Sigmoid colon (tissue), 7 donors: ENCODE measurements at places on chromosomes 6 and 20. TPM values are rescaled to one million over a fixed set of nuclear protein-coding genes. Genes with fewer than 3 reads are reported as not detected.

- DNase-seq, result no peak
These were observed 685.7 kb downstream of the BCKDHB start for GRCh38 chr6:80792151-80792550.

GRCh38 chr6:53281518-53282215 is 67.1 kb downstream of the ELOVL5 start:
- no peak for DNase-seq

GRCh38 chr20:58590679-58591473 is 60.2 kb upstream of the STX16 start:
- no peak for DNase-seq

GRCh38 chr6:161038229-161039031 is 46.9 kb downstream of the MAP3K4 start:
- DNase-seq, result peak; percentile 90

DNA sequence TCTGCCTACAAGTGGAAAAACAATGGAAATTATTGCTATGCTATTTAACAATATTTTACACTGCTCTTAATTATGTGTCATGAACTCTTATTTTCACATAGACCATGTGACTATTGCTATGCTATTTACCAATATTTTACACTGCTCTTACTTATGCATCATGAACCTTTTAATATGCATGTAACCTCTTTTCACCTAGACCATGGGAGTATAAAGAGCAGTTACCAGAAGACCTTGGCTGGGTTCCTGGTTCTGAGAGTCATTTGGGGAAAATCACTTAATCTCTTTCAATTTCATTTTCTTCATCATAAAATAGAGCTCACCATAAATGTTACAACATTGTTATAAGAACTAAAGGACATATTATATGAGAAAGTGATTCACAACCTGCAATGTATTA is 223.8 kb upstream of the RNF217 start:
- DNase-seq, result no peak

GRCh38 chr6:12751694-12752325 is 35.2 kb downstream of the PHACTR1 start:
- no peak for DNase-seq

GRCh38 chr6:35581633-35582032 is 68.9 kb upstream of the TULP1 start:
- no peak for DNase-seq

- DNase-seq, result peak; percentile 98
These were observed 85.7 kb downstream of the NFATC2 start for GRCh38 chr20:51456511-51457509.

DNA sequence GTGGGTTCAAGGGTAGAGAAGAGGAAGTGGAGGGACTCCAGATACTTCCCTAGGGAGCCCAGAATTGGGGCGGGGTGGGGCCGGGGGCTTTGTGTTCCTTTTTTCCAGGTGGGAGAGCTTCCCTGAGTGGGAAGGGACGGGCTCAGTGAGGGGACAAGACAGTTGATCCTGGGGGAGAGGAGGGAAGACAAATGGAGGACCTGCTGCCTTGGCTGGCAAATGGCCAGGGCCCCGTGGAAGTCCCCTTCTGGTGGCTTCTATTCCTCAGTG is 2.6 kb downstream of the CTSZ start:
- peak; percentile 80 for DNase-seq

- DNase-seq, result peak; percentile 75
These were observed 434.5 kb downstream of the HDGFL1 start for GRCh38 chr6:23003671-23004467.

- no peak for DNase-seq
These were observed 250.8 kb upstream of the PRDM1 start for GRCh38 chr6:105835373-105835772.

DNA sequence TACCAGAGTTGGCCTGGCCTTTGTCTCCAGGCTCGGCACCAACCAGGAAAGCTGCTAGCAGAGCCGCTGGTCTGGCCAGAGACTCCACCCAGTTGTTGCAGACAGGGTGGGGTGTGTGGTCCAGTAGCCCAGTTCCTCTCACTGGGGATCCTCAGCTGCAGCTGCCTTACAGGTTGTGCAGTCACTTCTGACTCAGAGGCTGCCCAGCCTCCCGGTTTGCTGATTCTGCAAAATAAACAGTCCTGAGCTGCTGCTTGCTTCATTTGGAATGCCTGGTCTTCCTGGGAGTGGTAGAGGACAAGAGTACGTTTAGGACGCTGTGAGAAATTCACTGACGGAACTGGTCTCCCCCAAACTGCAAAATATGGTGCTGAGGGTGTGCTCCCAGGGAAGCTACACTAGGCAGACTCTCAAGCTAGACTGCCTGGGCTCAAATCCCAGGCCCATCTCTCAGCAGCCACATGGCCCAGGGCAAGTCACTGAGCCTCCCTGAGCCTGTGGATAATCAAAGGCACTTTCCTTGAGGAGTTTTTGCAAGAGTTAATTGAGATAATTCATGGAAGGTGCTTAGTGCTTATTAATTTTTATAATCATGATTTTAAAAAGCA is 246.1 kb downstream of the TFAP2C start:
- peak; percentile 69 for DNase-seq

GRCh38 chr6:23106951-23107350 is 537.6 kb downstream of the HDGFL1 start:
- DNase-seq, result no peak

DNA sequence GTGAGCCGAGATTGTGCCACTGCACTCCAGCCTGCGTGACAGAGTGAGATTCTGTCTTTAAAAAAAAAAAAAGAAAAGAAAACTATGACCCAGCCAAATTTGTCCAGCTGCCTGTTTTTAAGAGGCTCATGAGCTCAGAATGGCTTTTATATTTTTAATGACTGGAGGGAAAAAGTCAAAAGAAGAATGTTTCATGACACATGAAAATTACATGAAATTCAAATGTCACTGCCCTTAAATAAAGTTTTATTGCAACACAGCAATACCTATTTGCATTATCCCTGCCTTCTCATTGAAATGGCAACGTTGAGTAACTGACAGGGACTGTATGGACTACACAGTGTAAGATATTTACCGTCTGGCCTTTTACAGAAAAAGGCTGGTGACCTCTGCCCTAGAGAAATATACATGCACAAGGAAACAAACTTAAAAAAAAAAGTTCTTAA is 11.4 kb downstream of the SENP6 start:
- no peak for DNase-seq

DNA sequence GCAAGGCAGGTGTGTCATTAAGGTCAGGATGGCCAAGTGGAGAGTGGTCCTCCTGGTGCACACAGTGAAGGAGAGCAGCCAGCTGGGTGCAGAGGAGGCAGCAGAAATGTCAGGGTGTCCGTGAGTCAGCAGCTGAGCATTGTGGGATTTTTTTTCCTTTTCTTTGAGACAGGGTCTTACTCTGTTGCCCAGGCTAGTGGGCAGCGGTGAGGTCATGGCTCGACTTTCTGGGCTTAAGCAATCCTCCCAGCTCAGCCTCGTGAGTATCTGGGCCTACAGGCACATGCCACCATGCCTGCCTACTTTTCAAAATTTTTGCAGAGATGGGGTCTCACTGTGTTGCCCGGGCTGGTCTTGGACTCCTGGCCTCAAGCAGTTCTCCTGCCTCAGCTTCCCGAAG is 16.0 kb downstream of the ARID1B start:
- no peak for DNase-seq

GRCh38 chr6:134676307-134677281 is 273.3 kb downstream of the ALDH8A1 start:
- no peak for DNase-seq

- DNase-seq, result no peak
These were observed 75.3 kb downstream of the TNFRSF21 start for GRCh38 chr6:47234266-47234933.

DNA sequence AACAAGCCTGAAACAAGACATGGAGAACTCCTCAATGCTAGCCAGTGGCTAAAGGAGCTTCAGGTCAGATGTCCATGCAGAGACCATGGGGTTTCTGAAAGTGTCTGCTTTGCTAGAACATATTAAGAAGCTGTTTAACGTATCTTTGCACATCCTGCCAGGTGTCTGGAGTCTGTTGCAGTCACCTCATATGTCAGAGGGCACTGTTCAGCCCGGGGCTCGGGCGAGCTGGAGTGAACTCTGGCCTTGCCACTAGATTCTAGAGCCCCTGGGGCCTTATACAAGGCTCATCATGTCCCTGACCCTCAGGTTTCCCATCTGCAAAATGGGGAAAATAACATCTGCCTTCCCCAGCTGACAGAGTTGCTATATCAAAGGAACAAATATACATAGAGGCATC is 59.0 kb downstream of the PRDM1 start:
- DNase-seq, result no peak

- DNase-seq, result no peak
These were observed 104.0 kb downstream of the ARHGAP18 start for GRCh38 chr6:129605967-129606366.

- no peak for DNase-seq
These were observed 157.3 kb downstream of the BTBD9 start for GRCh38 chr6:38482466-38482865.

DNA sequence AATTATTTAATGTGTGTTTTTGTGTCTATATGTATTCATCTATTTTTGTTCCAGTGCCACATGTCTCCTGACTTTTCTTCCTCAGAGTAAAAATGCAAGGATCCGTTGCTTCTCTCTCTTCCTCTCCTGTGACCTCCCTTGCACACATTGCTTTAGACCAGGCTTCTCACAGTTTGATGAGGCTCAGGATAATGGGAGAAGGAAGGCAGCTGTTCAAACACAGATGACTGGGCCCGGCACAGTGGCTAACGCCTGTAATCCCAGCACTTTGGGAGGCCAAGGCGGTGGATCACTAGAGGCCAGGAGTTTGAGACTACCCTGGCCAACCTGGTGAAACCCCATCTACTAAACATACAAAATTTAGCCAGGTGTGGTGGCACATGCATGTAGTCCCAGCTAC is 241.9 kb downstream of the SAMD5 start:
- DNase-seq, result no peak

- DNase-seq, result no peak
These were observed 47.4 kb downstream of the PKIB start for GRCh38 chr6:122657601-122658000.

DNA sequence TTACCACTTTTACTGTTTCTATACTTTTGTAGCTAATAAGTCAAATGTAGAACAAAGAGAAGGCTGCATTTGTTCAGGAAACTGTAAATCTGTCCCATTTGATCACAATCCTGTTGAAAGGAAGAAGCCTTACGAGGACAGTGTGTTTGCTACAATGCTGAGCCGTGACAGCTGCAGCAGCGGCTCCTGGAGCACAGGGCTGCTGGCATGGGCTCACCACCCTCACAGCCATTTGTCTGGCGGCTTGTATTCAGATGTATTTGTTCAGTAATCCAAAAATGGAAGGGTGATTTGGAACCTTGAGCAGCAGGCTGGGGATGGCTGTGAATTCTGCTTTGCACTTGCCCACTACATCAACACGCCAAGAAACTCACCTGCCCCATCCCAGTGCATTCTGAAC is 5.7 kb downstream of the TUBB2A start:
- DNase-seq, result no peak

GRCh38 chr6:75788894-75789293 is 39.9 kb downstream of the MYO6 start:
- DNase-seq, result no peak

Gene RAET1L
- total RNA-seq, result not detected

Gene MATN4
- not detected for total RNA-seq

Gene C20orf96
- total RNA-seq, result 3.4 TPM

Gene FAM217A
- not detected for total RNA-seq

Gene SLC26A8
- not detected for total RNA-seq

Gene GSTA3
- not detected for total RNA-seq

Gene PROCR
- 30.8 TPM for total RNA-seq

Gene BEND6
- 1.1 TPM for total RNA-seq

Gene SYCP2
- total RNA-seq, result 2.5 TPM

Gene SPATA25
- 1.6 TPM for total RNA-seq

Gene KCNQ2
- total RNA-seq, result 4.2 TPM

Gene GHRH
- total RNA-seq, result not detected

Gene ARMC12
- total RNA-seq, result 1.1 TPM

Gene ENPP5
- 0.49 TPM for total RNA-seq

Gene RAET1G
- total RNA-seq, result not detected

Gene BPIFB1
- total RNA-seq, result not detected
